ENCODE measurements at places on chromosomes 16 and 17.
A peak's percentile ranks its signal among the peaks of the same experiment; 100 is the strongest.

DNA sequence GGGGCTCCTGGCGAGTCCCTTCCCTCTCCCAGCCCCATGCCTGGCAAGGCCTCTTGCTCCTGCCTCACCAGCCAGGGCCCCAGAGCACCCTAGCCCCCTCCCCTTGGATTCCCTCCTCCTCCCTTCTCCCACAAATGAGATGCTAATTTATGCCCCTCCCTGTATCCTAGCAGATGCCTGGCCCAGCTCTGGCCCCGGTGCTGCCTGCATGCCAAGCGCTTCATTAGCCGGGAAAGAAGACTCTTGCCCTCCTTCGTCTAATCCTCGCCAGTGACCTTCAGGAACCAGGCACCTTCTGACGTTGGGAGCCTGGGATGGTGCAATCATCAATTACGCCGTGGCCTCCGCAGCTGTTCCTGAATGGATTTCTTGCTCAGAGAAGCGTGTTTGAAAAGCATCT is 127.8 kb downstream of the SDK2 start:
- no peak for DNase-seq

- no peak for DNase-seq
Measured at GRCh38 chr17:65787503-65787902, 226.1 kb upstream of the AXIN2 start.

DNA sequence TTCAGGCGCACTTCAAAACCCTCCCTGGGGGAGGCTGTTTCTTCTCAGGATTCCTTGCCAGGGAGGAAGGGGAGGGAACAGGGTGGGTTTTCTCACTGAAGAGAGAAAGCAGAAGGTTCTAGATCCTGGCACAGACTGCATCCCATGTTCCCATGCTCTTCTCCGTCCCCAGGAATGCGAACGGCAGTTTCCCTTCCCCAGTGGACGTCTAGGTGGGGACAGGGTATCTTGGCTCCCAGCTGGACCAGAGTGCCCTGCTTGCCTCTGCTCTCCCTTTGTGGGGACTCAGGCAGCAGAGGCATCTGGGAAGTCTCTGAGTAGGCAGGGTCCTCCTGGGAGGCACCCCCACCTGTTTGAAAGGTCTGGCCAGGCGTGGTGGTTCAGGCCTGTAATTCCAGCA is 3.0 kb upstream of the TCF25 start:
- DNase-seq = no peak

- no peak for DNase-seq
Measured at GRCh38 chr16:64410306-64410705, 711.6 kb downstream of the CDH11 start.

- DNase-seq = no peak
Measured at GRCh38 chr16:81553080-81553813, 108.6 kb downstream of the CMIP start.

DNA sequence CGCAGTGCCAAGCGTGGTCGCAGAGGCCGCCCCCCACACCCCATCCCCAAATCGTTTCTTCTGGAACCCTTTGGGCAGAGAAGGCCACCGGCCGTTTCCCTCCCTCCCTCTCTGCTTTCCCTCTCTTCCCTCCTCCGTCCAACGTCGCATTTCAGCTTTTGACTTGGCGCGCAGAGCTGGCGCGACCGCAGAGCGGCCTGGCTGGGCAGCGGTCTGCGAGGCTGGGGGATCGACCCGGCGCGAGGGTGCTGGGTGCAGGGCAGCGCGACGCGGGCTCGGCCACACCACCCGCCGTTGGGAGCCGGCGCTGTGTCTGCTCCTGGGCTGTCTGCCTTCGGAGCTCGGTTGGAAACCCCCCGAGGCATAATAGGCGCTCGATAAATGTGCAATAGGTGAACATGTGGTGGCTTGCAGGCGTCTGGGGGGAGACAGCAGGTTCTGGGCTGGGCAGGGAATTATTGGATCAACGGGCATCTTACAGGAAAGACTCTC is 2.8 kb upstream of the NTN3 start:
- DNase-seq = peak; percentile 34

DNA sequence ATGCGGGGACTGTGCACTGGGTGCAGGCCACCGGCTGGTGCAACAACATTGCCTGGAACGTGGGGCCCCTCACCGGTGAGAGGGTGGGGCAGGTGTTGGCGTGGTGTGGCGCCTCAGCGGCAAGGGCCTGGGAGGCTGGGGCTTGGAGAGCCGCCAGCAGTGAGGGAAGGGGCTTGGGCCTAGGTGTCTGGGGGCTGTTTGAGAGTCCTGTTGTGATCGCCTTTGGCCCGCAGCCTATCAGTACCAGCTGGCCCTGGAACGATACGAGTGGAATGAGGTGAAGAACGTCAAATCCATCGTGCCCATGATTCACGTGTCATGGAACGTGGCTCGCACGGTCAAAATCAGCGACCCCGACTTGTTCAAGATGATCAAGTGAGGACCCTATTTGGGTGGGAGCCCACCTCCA is 2.6 kb upstream of the TMEM88 start:
- no peak for DNase-seq

GRCh38 chr17:8068736-8069586 is 18.6 kb downstream of the ALOX12B start:
- DNase-seq = no peak

DNA sequence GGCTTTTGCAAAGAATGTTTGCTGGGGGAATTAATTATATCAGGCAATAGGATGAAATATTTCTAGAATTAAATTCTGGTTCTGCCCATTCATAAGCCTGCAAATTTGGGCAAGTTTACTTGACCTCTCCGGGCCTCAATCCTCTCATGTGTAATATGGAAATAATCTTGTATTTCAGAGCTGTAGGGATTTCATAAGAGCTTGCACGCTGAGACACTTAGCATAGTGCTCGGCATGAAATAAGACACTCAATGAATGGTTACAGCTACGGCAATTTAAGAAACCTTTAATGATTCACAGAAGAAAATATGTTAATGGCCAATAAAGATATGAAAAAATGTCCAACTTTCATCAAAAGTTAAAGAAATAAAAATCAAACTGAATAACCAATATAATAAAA is 40.6 kb upstream of the PITPNM3 start:
- no peak for DNase-seq

GRCh38 chr16:1280783-1281182 is 24.9 kb downstream of the TPSD1 start:
- no peak for DNase-seq

DNA sequence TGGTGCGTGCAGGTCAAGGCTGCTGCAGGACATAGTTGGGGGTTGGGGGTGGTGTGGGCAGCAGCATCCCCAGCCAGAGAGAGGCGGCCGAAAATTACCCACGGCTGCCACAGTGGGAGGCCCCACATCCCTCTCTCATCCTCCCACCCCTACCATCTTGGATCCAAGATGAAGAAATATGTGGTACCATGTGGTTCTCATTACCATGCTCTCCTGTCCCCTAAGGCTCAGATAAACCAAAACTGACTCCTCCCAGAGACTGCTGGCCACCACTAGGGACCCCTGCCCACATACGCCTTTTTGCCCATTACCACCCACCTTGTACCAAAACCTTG is 120.4 kb downstream of the HIC1 start:
- no peak for DNase-seq

DNA sequence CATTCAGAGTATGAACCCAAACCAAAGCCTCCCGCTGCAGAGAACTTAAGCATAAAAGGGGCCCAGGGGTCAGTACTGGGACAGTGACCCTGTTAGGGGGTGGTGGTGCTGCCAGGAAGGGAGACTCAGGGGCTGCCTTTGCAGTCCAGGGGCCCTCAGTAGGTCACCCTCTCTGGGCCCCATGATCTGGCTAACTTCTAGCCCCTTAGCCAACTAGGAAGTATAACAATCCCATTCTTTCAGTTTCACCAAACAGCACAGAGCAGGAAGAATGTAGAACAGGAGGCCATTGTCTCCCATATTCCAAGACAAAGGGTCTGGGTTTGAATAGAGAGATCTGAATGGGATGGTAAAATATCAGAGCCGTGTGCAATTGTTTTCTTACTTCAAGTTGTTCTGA is 378.6 kb upstream of the C16orf82 start:
- DNase-seq = no peak

GRCh38 chr17:38632334-38632733 is 26.6 kb upstream of the SRCIN1 start:
- DNase-seq = no peak

GRCh38 chr17:40460968-40461731 is 17.9 kb downstream of the IGFBP4 start:
- DNase-seq = no peak

GRCh38 chr17:40622509-40622928 is 25.1 kb downstream of the SMARCE1 start:
- DNase-seq = no peak

DNA sequence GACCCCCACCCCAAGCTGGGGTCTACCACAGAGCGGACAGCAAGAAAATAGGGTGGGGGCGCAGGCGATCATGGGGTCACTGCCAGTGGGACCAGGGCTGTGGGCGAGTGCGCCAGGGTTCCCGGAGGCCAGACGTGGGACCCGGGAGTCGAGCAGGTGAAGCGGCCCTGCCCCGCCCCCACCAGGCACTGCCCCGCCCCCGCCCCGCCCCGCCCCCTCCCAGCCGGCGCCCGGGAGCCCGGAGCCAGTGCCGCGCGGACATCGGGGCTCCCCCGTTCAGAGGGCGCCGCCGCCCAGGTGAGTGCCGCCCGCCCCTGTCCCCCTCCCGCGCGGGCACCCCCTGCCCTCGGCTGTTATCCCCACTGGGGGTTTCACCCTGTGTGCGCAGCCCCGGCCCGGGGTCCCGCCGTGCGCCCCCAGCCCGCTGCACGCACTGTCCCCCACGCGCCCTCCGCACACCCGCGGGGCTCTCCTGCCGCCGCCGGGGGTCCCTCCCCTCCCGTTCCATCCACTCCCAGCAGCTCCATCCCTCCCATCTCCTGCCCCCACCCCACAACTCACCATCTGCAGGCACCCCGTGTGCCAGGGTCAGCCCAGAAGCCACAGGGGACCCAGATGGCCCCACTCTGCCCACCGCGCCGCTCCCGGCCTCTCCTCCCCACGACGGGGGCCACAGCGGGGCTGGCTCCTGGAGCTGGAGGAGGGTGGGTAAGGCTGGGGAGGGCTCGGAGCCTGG is at the start of gene SSTR5:
TSS of gene SSTR5 (plus strand) at position 222 of the 736 bp plus-strand sequence. CDS start 6,122 bp downstream, outside the sequence.
- DNase-seq = no peak

DNA sequence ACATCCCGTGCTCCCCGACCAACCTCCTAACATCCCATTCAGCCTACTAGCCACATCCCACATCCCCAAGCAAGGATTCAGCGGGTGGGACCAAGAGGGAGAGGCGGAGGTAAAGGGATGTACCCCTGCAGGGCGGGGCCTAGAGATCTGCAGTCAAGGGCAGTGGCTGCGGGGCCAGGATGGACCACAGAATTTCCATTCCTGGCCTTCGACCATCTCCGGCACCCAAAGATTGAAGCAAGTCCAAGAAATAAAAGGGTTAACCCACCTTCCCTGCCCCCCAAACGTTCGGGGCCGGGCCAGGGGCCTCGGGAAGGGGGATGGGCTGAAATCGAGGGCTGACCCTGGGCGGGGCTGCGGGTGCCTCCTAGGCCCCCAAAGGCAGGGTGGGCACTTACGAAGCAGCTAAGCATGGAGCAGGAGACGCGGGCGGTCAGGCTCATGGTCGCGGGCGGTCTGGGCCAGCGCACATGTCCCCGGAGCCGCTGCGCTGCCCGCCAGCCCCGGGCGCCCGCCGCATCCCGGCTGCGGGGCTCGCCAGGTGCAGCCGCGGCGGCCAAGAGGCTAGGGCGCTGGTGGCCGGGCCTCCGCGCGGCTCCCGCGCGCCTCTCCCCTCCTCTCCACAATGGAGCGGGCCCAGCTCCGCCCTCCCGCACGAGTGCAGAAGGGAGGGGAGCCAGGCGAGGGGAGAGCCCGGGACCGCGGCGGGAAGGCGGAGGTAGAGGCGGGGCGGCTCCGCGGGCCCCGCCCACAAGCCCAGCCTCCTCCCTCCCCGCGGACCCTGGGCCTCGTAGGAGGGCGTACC is at the start of gene MTMR4:
TSS of gene MTMR4 (minus strand) at position 674 of the 805 bp plus-strand sequence. CDS start at position 443, 231 bp downstream.
- DNase-seq = peak; percentile 56

DNA sequence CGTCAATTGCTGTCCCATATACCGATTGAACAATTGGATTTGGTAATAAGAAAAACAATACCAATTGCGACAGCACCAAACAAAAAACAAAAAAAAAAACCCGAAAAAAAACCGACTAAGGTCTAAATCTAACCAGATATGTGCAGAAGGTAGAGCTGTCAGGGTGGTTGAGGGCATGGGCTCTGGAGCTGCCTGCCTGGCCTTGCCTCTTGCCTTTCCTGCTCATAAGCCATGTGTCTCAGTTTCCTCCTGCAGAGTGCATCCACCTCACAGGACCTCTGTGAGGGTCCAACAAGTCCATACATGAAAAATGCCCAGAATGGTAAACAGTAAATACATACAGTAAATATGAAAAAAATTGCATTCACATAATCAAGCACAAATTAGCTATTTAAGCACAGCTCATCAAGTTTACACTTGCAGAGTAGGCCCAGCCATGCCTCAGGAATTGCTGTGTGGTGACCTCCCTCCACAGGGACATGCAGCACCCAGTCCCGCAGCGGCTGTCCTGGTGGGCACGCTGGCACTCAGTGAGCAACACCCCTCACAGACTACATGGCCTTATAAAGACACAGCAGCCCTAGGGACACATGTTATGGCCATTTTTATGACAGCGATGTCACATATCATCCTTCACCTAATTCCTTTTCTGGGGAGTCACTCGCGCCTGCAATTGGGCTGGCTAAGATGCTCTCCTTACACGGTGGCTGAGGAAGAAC is 17.9 kb downstream of the TBC1D28 start:
- DNase-seq = no peak

DNA sequence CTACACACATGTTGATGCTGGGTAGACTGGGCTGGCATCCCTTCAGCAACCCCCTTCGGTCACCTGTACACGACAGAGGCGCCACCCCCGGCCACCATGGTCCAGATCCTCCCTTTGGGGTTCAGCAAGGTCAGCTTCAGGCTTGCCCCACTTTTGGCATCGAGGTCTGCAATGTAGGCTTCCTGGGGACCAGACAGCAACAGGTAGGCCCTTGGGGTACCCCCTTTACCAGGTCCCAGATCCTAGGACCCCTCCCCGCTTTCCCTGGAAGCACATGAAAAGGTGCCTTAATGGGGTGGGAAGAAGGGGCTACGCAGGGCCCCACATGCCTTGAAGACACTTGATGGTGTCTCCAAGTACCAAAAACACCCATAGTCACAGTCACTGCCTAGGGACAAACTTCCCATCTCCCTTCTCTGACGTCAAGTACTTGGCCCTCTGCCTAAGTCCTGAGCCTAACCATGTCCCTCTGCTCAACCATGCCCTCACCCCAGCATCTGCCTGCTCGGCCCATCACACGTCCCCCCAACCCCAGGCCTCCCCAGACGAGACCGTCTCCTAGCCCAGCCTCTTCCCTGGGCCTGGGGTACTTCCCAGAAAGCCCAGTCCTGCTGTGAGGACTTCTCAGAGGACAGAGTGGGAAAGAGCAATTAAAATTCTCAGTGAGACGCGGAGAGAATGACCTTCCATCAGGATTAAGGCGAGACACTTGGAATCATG is 12.1 kb downstream of the ACLY start:
- no peak for DNase-seq

- no peak for DNase-seq
Measured at GRCh38 chr16:86609115-86609514, 30.8 kb downstream of the FOXL1 start.

GRCh38 chr17:57544834-57545463 is 200.2 kb downstream of the CCDC182 start:
- no peak for DNase-seq

GRCh38 chr17:70820276-70820675 is 650.9 kb downstream of the KCNJ2 start:
- no peak for DNase-seq

GRCh38 chr16:17313085-17313611 is 157.6 kb downstream of the XYLT1 start:
- DNase-seq = no peak

Data from CD8-positive, alpha-beta T cell (primary cell).